ENCODE measurements at places on chromosomes 12 and 14. TPM values are rescaled to one million over a fixed set of nuclear protein-coding genes. Genes with fewer than 3 reads are reported as not detected.

DNA sequence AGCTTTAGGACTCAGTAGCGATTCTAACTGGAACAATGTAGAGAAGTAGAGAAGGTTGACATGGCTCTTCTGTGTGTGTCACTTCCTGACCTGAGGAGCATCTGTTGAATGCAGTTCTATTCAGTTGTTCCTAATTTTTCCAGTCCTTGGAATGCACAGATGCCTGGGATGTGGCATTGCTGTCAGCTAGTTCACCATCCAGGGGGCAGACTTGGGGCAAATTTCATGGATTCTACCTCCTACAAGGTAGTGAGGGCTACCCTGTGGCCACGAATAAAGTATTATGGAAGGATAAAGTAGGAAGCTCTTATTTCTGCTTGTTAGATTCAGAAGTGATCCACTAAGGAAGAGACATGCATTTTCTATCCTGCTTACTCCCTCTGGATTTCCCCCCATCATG, 74.4 kb upstream of the GPATCH2L start:
- no peak for DNase-seq

- DNase-seq = no peak
Observed at GRCh38 chr12:78799649-78800048, 64.9 kb upstream of the SYT1 start.

GRCh38 chr12:105332925-105333324, 2.4 kb downstream of the C12orf75 start:
- no peak for DNase-seq

DNA sequence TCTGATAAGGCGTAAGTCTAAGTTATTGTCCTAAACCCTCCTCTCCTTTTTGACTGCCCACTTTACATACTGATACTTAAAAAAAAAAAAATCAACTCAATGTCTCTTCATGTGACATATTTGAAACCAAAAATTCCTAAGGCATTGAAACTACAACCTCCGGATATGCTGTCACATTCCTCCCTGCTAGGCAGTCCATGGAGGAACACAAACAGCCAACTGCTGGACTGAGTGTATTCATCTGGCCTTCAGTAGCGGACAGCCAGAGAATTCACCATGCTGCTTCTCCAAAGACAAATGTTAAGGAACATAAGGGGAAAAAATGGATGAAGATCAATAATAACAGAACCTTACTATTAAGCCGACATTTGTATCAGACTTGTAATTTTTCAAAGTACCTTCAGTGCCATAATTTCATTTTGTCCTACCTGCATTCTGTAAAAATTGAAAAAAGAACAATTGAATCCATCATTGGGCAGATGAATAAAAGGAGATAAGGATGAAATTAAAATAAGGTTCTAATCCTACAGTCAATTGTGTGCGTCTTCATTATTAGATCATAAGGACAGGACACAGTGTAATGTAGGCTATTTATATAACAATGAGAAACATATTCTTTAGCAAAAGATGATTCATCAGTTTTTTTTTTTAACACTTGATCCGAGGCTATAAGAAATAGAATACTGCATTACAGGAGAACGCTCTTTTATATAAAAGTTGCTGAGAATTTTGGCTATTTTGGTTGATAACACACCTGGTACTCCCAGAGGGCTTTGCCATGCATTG, 12.2 kb downstream of the RERG start:
- DNase-seq = no peak

- no peak for DNase-seq
Observed at GRCh38 chr12:3117144-3117581, 40.0 kb downstream of the TSPAN9 start.

GRCh38 chr14:37569729-37570128, 25.3 kb downstream of the FOXA1 start:
- no peak for DNase-seq

DNA sequence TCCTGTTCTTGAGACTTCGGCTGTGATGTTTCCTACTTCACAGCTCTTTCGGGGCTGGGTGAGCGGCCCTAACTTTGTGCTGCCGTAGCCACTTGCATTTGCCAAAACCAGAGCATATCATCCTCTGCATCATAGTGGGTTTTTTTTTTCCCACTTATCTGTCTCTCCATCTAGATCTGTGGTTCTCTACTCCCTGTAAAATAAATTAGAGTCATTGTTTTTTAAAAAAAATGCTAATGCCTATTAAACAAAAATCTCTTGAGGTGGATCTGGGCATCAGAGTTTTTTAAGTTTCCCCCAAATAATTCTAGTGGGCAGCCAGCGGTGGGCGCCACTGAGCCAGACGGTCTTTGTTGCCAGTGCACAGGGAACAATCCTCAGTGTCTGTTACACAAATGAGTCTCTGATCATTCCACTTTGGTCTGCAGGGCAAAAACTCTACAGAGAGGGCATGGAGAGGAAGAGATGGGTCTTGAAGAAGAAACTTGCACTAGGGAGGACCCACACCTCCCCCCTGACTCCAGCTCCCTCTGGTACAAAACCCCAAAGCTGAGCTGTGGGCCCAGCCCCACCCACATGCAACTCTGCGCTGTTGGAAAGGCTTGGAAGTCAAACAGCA, 62.4 kb upstream of the BCL2L14 start:
- DNase-seq = peak; percentile 46

PRIMA1 gene
- not detected for total RNA-seq

DUSP6 gene
- 2.2 TPM for total RNA-seq

FSCB gene
- total RNA-seq = not detected

All from OCI-LY7 (cell line).